Activated CD4-positive, alpha-beta T cell treated with anti-CD3 and anti-CD28 coated beads, Interleukin-2, amount 50 U/mL, for 16 hours (primary cell): ENCODE measurements at places on chromosomes 12 and 14.

GRCh38 chr12:4448943-4449850 lies 3.6 kb upstream of the FGF6 start:
- no peak for DNase-seq

DNA sequence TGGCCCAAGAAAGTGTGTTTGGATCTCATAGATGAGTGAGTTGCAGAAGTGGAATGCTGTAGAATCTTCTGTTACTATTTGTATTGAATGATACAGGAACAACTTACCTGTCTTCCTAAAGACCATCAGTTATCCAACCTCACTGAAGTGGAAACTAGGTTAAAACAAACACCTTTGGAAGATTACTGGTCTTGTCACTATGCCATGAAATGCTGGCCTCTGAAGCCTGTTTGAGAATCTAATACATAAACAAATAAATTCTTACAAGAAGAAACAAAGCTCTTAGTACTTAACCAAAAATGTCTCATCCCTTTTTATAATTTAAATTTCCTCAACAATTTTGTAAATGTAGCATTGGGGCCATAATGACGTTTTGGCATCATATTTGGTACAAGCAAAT lies 155.2 kb downstream of the FBXL14 start:
- no peak for DNase-seq

DNA sequence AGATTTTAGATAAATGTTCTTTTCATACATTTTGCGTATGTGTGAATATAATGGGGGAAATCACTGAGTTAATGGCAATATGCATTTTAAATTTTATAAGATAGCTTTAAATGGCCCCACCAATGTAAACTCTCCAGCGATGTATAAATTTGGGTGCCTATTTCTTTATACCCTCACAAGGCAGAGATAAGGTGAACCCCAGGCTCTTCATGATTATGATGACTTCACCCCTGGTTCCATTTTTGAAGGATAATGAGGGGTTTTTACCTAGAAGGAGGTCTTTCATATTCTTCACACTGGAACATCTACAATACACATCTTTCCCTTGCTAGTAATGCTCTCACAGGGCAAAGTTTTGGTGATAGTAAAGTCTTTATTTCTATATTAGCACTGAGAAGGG lies 35.2 kb downstream of the KLRG1 start:
- no peak for DNase-seq

DNA sequence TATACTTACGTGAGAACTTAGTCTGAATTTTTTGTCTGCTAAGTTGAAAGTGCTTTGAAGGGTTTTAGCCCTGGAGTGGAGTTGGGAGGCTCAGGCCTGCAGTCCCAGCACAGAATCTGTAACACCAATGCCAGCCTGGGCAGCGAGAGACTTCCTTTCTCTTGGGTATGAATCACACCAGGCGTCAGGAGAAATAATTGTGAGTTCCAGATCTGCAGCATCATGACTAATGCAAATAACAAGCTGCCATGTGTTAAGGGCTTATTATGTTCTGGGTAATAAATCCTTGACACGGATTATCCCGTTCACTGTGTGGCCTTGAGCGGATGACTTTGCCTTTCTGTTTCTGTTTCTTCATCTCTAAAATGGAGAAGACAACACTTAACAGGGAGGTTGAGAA lies 70.6 kb downstream of the B4GALNT3 start:
- DNase-seq: no peak

GRCh38 chr12:109723311-109723881 lies 9.8 kb downstream of the FAM222A start:
- DNase-seq: no peak

DNA sequence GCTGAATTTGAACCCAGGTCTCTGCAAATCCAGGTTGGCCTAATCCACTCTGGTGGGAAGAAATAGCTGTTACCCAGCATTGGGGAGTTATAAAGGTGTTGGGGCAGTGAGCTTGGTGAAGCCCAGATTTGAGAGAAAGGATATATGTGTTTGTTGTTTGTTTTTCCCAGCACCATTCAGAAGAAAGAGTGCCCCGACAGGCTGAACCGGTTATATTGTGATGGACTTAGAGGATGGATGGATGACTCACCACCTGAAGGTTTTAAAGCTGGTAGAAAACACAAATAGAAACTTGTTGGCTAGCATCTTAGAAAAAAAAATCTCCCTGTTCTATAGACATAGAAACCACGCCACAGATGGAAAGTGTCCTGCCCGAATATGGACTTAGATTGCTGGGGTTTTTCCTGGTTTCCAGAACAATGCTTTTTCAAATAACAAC lies 404.6 kb downstream of the MED13L start:
- no peak for DNase-seq

- DNase-seq: no peak
Observed at GRCh38 chr14:95374239-95374997, 54.7 kb upstream of the CLMN start.

DNA sequence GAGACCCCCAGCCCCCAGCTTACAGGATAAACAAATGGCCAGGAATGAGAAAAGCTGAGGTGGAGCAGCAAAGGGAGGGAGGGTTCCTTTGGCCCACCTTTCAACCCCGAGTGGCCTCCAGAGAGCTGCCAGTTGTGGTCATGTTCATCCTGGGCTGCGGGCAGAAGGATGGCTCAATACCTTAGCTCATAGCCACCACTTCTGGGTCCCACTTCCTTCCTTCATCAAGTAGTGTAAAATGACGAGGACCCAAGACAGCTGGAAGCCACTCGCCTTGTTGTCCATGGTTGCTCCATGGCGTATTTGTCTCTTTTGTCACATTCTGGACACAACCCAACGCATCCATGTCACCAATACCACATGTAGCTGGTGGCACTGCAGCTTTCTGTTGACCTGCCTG lies 24.2 kb downstream of the CRACR2A start:
- peak; percentile 72 for DNase-seq

- DNase-seq: no peak
Observed at GRCh38 chr12:117343296-117343695, 18.1 kb downstream of the NOS1 start.

GRCh38 chr12:52367876-52368275 lies 595 bp upstream of the KRT85 start:
- DNase-seq: no peak

- peak; percentile 12 for DNase-seq
Observed at GRCh38 chr12:121388421-121388981, 11.4 kb upstream of the RNF34 start.

- no peak for DNase-seq
Observed at GRCh38 chr14:40221428-40221827, 789.2 kb upstream of the FBXO33 start.

DNA sequence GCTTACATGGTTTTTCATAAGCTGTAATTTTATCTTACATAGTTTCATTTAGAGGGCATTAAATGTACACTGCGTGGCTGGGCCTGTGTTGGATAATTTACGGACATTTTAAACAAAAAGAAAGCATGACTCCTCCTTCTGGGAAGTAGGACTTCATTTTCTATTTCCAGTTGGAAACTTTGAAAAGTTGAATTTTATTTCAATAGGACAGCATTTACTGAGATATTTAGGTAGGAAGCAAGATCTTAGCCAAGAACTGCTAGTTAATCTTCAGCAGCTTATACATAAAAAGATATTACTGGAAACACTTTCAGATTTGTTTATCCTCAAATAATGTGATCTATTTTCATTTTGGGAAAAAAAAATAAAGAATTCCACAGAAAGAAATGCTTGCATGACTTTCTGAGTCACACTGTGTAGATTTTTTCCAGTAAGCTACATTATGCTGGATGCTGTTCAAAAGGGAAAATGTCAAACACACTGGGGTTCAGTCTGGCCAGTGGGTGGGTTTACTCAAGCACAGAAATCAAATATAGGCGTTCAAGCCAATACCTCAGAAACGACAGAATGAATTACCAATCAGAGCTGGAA lies 239.4 kb upstream of the KRR1 start:
- no peak for DNase-seq

DNA sequence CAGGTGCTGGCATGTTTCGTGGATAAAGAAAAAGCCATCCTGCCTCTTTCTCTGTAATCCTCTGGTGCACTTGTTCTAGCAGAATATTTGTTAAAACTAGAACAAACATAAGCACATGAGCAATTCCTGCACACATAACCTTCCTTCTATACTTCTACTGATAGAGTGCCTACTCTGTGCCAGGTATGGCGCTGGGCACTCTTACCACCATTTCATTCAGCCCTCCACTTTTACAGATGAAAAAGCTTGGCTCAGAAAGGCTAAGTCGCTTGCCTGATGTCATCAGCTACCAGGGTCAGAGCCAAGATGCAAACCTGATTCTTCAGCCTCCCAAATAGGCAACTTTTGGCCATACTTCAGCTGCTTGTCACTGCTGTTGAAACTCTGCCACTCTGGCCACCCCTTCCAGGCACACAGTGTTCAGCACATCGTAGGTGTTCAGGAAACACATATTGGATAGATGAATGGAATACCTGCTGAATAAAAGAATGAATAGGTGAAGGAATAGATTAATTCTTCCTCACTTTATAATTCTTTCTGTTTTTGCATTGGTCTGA lies 10.0 kb upstream of the C14orf132 start:
- no peak for DNase-seq

DNA sequence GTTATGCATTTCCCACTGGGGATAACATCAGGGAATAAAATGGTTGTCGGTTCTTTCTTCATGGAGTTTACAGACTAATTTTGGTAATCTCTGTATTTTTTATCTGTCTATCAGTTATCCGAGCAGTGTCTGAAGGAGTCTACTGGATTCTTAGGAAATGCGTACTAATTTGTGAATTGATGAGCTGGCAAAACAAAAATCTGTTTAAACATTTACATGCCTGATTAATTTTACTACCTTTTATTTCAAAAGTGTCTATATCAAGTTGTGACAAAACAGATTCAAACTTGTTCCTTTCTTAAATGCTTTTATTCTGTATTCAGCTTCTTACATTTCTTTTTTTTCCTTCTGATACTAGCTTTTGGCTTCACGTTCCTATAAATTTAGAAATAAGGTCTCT lies 4.4 kb downstream of the RIMKLB start:
- DNase-seq: no peak

DNA sequence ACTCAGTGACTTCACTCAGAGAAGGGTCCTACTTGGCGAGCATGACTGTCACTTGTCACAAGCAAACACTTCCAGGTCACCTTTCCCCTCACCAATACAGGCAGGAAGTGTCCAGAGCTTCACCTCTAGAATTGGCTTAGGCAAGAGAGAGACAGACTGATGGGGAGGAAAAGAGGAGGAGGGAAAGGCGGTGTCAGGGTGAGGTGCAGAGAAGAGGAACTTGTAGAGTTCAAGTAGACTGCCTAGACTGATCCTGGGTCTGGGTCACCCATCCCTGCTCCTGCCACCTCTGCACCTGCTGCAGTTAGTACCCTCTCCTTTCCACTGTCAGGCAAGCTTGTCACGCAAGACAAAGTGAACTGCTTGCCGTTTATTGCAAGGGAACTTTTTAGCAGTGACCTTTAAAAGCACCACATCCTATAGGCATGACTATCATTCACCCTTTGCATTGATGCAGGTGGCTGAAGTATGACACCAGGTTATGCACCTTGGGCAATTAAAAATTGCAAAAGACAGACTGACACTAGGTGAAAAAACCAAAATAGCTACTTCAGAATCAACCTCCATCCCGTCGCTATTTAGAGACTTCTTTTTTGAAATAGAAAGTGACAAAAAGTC lies 292.4 kb downstream of the SYT1 start:
- no peak for DNase-seq

- no peak for DNase-seq
Observed at GRCh38 chr12:22313963-22314330, 20.6 kb downstream of the ST8SIA1 start.

DNA sequence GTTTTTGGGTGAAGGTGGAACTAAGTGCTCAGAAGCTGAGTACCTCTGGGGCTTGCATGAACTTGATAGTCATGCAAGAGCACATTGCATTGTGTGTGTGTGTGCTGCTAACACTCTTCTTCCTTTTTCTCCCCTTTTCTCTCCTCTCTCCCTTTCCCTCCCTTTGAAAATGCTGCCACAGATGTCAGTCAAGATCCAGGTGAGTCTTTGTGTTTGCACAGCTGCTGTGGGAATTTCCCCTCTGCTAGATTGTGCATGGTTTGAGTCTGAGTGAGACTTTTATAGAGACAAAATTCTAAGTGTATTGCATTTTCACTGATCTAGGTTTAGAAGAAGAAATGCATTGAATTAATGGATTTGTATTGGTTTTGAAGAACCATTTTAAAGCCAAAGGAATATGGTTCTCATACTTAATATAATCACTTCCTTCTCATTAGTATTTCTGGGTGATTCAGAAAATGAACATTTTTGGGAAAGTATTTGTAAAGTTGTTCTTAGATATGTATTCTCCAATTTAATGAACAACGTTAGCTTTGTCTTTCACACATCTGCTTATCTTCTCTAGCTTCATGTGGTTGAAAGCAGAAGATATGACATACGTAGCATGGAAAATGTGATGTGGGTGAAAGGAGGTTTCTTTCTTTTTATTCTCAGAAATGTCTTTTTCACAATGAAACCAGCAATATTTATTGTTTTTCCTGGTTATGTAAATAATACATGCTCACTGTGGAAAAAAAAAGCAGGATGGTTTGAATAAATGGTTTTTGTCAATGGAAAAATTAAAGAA lies 108.5 kb downstream of the NRXN3 start:
- DNase-seq: no peak

DNA sequence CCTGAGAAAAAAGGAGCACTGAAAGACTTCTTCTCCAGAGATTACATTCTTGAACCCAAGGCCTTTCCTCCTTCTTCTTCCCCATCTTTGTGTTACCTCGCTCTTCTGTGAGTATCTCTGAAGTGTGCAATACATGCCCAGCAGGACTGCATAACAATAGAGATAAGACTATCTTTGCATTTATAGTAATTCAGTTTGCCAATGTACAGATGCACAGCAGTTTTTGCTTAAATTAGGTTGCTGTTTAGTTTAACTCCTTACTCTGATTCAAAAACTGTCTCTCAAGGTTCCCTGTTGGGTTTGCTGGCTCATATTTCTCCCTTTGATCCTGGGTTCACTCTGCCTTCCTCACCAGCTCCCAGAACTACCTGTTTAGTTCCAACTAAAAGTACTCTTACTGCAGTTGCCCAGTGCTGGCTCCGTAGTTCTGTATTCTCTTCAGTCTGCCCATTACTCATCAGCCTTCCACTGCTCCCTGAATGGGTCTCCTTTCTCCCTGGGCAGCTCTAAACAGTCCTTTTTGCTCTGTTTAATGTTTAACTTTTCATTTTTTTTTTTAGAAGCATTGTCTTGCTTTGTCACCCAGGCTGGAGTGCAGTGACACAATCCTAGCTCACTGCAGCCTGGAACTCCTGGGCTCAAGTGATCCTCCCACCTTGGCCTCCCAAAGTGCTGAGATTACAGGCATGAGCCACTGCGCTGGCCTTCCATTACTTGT lies 180.6 kb upstream of the CAND1 start:
- no peak for DNase-seq

DNA sequence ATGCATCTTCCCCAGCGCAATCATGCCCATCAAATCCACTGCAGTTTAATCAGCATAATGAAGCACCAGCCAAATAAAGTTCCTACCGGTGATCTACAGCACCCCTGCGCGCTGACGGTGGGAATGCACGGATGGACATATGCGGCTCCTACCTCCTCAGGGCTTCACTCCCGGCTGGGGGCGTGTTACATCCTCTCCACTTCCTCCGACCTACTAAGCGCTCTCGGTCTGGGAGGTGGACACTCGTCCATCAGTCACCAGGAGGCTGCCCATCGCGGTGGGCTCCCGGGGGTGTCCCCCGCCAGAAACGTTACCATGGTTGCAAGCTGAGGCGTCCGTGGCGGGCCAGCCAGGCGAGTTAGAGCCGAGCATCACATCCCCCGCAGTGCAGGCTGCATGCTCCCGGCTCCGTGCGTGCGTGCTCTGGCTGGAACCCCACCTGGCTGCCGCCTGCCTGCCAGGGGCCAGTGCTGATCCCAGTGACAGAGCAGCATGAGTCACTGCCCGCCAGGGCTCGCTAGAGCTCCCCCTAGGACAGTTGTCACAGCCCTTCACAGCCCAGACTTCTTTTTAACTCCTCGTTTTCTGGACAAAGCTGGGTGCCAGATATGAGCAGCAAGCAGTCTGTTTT lies 73.0 kb downstream of the CIT start:
- no peak for DNase-seq
